ENCODE measurements at places on chromosomes 4 and X.

GRCh38 chr4:11438647-11439046, 10.0 kb upstream of the HS3ST1 start:
- DNase-seq: no peak

DNA sequence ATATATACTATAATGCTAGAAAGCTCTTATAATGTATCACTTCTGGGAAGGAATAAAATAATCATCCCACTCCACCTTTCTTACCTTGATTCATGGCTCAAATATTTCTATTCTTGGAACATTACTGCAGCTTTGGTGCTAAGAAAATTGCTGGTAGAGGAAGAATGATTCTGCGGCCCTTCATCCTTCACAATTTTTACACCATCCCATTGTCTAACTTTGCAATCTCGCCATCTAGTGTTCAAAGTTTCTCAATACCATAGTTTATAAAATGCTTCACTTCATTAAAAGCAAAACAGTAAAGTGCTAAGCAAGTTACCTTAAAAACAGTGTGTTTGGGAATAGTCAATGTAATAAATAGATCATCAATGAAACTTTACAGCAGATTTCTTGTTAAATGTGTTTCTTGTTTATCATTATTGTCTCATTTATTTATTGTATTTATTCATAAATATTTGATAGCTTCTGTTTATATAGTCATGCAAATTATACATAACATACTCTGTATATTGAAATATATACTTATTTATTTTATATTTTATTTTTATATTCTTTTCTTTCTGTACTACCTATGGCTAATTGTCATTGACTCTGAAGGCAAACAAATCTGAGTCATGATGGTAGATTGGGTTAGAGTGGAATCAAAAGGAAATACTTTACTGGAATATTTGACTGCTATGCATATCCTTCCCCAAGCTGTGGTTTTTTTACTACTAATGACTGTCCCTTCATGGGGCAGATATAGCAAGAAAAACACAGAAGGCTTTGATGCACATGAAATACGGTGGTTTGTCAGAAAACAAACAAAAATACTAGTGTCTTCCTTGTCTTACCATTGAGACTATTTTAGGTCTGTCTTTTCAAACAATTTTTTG, 390.7 kb downstream of the MAPK10 start:
- peak; percentile 74 for DNase-seq

DNA sequence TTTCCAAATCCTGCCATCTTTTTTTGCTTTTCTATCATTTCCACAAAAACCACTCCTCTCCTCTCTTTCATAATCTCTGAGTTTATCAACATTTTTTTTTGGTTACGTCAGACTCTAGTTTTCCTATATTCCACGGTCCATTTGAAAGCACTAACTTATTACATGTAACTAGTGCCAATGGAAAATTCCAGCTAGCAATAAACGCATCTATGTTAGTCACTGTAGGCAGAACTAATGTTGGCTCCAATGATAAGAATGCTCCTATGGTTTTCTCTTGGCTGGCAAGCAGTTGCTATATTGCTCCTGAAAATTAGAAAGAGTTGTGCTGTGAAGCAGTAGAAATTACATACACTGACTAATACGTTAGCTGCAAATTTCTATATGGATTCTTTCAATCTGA, 634.6 kb upstream of the FTHL17 start:
- no peak for DNase-seq

- DNase-seq: no peak
Measured at GRCh38 chrX:101708163-101708562, 48.5 kb upstream of the ARMCX2 start.

GRCh38 chr4:73859614-73860088, 6.6 kb downstream of the PF4V1 start:
- no peak for DNase-seq
